ENCODE measurements at places on chromosomes 13 and 19.

GRCh38 chr19:33202546-33203507 lies 8.7 kb downstream of the LRP3 start:
- DNase-seq: no peak

GRCh38 chr13:26445092-26445491 lies 112.4 kb upstream of the WASF3 start:
- no peak for DNase-seq

- DNase-seq: no peak
These were observed 494 bp downstream of the NCLN start for GRCh38 chr19:3186160-3186688.

- DNase-seq: no peak
These were observed 44.9 kb downstream of the LATS2 start for GRCh38 chr13:21016487-21016886.

- no peak for DNase-seq
These were observed 63.1 kb downstream of the ATP11A start for GRCh38 chr13:112752711-112753541.

- DNase-seq: no peak
These were observed 12.7 kb upstream of the ZNF43 start for GRCh38 chr19:21848706-21849105.

DNA sequence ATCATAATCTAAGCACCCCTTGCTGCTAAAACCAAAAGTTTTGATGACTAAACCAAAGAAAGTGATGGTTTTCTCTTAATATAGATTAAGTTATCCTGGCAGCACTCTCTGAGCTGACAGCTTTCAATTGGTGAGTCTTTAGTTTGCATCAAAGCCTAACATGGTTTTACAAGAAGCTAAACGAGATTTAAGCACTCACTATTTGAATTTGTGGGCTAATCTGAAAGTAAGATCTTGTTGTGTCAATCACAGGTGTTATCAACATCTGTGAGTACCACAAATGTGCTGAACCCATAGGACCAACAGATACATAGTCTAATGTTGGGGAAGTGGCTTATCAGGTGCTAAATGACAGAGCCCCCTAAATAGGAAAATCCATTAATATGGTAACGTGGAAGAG lies 223.9 kb downstream of the LHFPL6 start:
- DNase-seq: no peak

DNA sequence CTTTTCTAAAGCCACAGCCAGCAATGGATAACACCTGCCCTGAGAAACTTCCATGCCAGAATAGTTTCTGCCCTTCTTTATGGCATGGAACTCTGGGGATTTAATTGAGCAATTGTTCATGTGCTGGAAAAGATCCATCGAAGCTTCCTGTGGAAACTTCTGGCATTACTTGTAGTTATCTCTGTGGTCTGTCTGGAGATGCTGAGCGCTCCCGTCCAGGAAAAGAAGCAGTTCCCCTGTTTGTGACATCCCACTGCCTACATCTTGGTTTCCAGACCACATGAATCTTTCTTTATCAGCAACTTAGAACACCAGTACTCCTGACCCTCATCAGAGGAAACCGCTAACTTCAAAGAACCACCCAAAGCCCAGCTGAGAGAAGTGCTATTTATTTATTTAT lies 24.6 kb downstream of the FLT1 start:
- no peak for DNase-seq

- DNase-seq: no peak
These were observed 3.5 kb upstream of the CYP2S1 start for GRCh38 chr19:41189425-41190065.

GRCh38 chr13:80237646-80238045 lies 103.3 kb downstream of the SPRY2 start:
- DNase-seq: no peak

- DNase-seq: no peak
These were observed 166.7 kb downstream of the RGCC start for GRCh38 chr13:41624041-41624440.

DNA sequence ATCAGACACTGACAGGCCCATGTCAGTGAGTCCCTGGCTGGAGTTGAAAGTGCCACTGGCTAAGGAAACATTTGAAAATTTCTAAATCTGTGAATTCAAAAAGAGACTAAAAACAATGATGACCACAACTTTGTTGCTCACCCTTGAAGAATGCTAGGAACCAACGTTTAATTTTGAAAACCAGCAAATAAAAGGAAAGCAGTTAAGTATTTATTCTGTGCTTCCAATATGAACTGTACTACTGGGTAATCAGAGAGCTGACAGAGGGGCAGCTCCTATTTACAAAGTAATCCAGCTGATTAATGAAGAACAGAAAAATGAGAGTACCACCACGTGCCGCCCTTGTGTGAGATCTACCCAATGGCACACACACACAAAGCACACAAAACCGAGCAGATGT lies 44.7 kb upstream of the LATS2 start:
- DNase-seq: no peak

DNA sequence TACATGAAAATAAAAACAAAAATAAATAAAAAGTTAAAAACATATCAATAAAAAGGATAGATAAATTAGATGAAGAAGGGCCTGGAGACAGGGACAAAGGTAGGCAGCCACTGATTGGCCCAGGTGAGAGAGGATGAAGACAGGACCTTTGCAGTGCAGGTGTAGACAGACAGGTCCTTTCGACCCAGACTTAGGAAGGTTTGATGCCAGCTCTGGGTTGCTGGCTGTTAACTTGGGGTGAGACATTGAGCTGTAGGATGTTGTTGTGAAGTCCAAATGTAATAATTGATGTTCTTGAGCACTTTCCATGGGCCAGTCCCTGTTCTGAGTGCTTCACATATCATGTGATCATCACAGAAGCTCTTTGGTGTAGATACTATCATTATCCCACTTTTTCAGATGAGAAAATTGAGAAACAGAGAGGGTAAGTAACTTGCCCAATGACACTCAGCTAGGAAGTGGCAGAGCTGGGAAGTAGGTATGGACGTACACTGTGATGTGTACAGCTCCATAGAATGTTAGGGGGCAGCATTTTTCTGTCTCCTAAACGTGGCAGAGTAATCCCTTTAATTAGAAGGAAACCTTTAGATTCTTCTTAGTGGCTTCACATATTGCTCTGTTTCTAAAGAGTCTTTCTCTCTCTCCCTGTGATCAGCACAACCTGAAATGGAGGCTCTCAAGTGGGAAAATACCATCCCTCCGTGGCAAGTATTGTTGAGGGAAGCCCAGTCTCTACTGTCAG lies 76.0 kb upstream of the STK24 start:
- DNase-seq: no peak

DNA sequence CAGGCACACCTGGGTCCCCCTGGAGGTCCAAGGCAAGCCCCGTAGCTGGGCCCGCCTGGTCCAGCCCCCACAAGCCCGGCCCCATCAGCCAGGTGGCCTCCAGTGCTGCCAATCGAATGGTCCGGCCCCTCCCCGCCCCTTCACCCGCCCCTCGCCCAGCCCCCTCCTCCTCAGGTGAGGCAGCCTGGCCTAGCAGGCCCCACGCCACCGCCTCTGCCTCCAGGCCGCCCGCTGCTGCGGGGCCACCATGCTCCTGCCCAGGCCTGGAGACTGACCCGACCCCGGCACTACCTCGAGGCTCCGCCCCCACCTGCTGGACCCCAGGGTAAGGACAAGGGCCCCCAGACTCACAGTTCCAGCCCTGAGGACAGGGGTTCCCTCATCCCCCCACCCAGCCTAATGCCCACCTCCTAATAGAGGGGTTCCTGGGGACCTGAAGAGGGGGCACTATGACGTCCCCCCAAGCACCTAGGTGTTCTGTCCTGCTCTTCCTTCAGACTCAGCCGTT lies at the start of gene HPN:
Gene HPN, plus strand, starts transcription at position 174 of the 508 bp plus-strand sequence. CDS start 786 bp downstream, outside the sequence.
- DNase-seq: no peak

- DNase-seq: no peak
These were observed 2.2 kb downstream of the CCDC122 start for GRCh38 chr13:43877326-43877725.

GRCh38 chr13:107866941-107867623 lies 348.3 kb downstream of the LIG4 start:
- no peak for DNase-seq

GRCh38 chr13:20495087-20496023 lies 30.3 kb downstream of the CRYL1 start:
- peak; percentile 47 for DNase-seq

DNA sequence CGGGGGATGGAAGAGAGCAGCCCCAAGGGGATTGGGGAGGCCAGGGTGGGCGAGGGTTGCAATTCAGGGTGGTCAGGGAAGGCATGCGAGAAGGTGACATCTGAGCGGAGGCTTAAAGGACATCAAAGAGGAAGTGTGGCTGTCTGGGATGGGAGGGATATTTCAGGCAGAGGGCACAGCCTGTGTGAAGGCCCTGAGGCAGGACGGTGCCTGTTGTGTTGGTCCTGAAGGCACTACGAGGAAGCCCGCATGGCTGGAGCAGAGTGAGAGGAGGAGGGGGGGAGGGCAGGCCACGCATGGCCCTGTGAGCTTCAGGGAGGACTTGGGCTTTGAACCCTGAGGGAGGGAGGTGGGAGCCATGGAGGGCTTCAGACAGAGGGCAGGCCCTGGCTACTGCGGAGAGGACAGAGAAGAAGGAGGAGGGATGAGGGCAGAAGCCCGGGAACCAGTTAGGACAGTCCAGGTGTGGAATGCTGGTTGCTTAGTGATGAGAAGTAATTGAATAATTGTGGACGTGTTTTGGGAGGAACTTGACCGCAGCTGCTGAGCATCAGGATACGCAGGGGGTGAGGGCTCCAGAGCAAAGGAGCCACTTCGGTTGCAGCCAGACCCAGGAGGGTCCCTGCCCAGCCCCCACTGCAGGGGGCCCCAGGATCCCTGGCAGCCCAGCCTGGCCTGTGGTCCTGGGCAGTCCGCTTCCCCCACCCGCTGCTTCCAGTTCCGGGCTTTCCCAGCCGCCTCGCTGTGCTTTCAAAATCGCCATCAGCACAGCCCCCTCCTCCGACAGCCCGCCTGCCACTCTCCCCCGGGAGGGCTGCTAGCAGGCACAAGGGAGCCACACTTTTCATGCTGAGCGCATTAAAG lies 6.2 kb downstream of the TLE6 start:
- DNase-seq: no peak

GRCh38 chr13:78829821-78830220 lies 170.9 kb upstream of the OBI1 start:
- DNase-seq: no peak

DNA sequence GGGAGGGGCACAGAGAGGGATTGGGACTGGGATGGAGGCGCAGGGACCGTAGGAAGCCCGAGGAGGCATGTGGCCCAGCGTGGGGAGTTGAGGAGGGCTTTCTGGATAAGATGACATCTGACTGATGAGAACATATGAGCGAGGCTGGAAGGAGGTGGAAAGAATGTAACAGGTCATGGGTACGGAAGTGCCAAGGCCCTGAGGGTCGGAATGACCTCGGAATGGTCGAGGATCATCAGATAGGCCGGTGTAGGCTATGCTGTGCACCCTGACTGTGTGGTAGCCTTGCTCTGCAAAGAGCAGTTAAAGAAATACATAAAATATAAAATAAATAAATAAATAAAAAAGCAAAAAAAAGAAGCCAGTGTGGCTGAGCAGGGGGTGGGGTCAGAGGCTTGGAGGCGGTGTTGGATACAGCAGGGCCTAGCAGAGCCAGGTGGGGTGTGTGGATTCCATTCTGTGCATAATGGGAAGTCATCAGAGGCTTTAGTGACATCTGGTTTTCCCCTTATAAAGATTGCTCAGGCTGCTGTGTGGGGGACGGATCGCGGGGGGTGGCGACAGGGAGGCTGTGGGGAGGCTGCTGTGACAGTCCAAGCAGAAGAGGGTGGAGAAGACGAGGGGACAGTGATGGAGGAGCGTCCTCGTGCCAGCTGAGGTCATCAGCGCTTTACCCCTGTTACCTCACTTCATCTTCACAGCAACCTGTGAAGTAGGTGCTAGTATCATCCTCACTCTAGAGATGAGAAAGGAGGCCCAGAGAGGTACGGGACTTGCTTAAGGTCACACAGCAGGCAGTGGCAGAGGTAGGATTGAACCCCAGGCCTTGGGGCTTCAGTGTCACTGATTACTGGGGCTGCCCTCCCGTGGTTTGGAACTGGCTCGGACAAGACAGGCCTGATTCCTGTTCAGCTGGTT lies 5.0 kb downstream of the PAK4 start:
- no peak for DNase-seq

GRCh38 chr13:45490068-45490467 lies 25.3 kb downstream of the COG3 start:
- DNase-seq: no peak

DNA sequence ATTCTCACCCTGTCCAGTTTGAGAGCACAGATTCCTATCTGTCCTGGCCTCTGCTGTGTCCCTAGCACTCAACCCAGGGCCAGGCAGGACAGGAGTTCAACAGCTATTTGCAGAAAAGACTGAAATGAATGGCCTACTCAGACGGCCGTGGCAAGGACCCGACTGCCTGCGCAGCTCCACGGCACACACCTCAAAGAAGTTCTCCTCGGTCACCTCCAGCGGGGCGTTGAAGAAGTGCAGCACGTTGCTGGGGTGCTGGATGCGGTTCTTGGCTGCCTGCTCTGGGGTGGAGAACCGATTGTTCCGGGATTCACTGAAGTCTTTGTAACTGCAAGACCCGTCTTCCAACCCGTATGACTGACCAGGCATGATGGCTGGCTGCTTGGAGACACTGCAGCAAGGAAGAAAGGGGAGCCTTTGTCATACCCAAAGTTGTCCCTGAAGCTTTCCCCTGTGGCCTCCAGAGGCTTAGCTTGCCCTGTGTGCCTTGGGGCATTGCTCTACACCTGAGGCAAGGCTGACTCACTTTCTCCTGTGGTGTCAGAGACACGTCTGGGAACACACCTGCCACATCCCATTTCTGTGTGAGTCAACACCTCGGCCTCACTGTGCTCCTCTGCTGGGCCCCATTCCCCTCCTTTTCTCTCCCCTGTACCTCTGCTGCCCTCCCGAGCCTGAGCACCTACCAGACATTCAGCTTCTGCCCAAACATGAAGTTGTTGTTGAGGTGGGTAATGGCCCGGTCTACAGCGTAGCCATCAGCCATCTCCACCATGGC lies 6.8 kb upstream of the ECH1 start:
- DNase-seq: no peak

DNA sequence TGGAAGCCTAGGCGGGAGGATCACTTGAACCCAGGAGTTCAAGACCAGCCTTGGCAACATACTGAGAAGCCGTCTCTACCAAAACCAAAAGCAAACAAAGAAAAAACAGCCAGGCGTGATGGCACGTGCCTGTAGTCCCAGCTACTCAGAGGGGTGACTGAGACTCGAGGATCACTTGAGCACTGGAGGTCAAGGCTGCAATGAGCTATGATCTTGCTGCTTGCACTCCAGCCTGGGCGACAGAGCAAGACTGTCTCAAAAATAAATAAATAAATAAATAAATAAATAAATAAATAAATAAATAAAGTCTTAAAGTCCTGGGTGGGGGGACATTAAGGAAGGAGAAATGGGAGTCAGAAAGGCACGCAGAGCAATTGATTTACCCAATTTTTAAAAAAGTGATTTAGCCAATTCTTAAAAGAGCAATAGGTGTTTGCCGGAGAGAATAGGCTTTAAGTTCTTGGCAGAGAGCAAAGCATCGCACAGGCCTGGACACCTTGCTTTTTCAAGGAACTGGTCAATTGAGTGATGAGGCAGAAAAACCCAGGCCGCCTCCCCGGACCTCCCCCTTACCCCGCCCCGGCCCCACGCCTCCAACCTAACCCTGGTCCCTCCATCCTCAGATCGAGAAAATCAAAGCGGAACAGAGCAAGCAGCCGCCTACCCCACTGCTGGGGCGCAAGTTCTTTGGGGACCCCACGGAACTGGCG lies 9.5 kb upstream of the SHKBP1 start:
- no peak for DNase-seq

Data from HL-60 (cell line).